ENCODE measurements at places on chromosomes 3 and 15.

DNA sequence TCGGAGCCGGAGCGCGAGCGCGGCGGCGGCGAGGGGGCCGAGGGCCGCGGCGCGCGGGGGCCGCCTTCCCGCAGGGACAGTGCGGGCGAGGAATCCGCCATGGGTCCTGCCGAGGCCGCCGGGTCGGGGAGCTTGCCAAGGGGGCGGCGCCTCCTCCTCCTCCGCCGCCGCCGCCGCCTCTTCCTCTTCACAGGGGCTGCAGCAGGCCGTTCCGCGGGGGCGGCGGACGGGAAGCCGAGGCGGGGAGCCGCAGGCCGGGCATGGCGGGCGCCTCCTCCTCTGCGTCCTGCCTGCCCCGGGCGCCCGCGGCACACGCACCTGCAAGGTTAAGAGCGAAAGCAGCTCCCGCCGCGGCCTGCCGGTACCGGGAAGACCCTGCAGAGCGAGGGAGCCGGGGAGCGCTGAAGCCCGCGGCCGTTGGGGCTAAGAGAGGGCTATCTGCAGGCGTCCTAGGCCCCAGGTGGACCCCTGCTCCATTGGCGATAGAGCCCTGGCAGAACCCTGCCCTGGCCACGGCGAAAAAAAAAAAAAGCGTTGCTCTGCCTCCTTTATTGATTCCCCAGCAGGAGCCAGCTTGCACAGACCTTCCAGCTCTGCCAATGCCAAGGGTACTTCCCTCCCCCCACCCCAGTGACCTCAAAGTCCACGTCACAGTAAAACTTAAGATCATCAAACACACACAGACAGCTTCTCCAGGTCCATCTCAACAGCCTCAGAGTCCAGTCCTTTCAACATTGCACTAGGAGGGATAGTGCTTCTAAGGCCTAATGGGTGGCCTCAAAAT lies at the start of gene LYSMD2:
LYSMD2 (minus strand) TSS at position 134 of the 784 bp plus-strand sequence; CDS start at position 101, 33 bp downstream.
- DNase-seq, result peak; percentile 23

DNA sequence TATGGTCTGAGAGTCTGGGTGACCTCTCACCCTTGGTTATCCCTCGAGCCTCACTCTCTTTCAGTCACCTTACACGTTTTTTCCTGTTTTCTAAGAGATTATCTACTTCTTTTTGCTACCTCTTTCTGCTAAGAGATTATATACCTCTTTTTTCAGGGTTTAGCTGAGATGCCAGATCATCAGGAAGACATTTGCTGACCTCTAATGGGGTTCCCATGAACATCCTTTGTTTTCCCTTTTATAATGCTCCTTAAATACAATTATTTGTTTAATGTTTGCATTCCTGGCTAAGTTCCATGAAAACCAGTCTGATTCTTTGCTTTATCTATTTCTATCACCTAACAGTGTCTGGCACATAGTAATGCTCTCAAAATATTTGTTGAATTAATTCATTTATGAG lies 39.6 kb downstream of the LEKR1 start:
- DNase-seq, result no peak

GRCh38 chr3:105444725-105445124 lies 78.0 kb downstream of the ALCAM start:
- no peak for DNase-seq

- no peak for DNase-seq
Measured at GRCh38 chr3:77459926-77460325, 420.0 kb downstream of the ROBO2 start.

Measured in activated naive CD4-positive, alpha-beta T cell (primary cell).